ENCODE measurements at places on chromosomes 13 and 19. TPM values are rescaled to one million over a fixed set of nuclear protein-coding genes. Genes with fewer than 3 reads are reported as not detected.
A peak's percentile ranks its signal among the peaks of the same experiment; 100 is the strongest.

GRCh38 chr19:3047496-3048189 is 14.7 kb downstream of the TLE5 start:
- no peak for DNase-seq

- DNase-seq: no peak
Observed at GRCh38 chr19:47019431-47020041, at the start of gene NPAS1. Gene NPAS1, plus strand, starts transcription at chr19:47019837. Its CDS starts 1,211 bp downstream, at chr19:47021048.

GRCh38 chr19:47679251-47679900 is 33.8 kb upstream of the EHD2 start:
- no peak for DNase-seq

- DNase-seq: no peak
Observed at GRCh38 chr13:44842158-44842557, 147.1 kb downstream of the NUFIP1 start.

DNA sequence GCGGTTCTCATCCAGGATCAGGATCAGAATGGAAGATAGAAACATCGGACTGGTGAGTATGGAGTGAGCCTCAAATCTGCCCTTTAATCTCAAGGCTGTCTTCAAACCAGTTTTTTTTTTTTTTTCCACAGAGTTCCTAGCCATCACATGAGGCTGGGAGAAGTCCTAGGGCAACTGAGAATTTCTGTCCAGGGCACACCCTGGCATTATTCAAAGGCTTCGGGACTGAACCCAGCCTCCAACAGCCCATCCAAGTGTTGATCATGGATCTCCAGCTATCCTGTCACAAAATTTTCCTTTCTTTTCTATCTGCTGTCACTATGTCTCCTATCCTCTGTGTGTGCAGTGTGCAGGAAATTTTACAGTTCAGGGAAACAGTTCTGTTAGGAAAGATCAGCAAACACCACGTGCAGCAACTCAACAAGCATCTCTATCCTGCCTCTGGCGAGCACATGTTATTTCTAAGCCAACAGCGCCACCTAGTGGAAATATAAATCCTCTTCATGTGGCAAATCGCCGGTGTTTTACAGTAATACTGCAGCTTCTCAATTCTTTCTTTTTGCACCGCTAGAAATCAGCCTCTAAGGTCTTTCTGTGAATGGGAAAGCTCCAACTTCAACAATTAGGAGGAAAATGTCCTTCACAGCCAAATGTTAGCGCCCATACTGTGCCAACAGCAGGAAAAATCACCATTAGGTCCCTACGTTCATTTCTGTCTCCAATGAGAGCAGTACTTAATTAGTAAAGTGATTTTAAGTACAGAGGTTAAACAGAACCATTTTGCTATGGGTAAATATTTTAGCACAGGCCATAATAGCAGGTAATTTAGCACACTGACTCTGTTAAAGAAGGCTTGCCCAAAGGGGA is 21.4 kb upstream of the ZNF181 start:
- DNase-seq: peak; percentile 53

- DNase-seq: no peak
Observed at GRCh38 chr19:33693678-33694077, 71.9 kb downstream of the CHST8 start.

- DNase-seq: no peak
Observed at GRCh38 chr19:2235381-2236063, 607 bp downstream of the PLEKHJ1 start.

DNA sequence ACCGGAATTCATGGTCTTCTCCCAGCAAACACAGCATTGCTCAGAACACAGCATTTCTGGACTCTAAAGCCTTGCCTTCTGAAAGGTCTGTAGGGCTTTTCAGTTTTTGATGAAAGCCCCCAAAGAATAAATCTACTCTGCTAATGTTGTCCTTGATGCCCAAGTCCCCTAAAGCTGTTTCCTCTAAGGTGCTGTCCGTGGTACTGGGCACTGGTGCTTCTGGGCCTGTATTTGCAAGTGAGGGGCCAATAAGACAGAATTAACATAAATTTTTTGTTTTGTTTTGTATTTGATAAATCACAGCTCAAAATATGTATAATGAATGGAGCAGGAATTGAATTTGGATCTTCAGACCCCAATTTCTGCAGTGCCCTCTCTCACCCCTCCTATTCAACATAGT is 12.1 kb upstream of the LGALS13 start:
- DNase-seq: no peak

DNA sequence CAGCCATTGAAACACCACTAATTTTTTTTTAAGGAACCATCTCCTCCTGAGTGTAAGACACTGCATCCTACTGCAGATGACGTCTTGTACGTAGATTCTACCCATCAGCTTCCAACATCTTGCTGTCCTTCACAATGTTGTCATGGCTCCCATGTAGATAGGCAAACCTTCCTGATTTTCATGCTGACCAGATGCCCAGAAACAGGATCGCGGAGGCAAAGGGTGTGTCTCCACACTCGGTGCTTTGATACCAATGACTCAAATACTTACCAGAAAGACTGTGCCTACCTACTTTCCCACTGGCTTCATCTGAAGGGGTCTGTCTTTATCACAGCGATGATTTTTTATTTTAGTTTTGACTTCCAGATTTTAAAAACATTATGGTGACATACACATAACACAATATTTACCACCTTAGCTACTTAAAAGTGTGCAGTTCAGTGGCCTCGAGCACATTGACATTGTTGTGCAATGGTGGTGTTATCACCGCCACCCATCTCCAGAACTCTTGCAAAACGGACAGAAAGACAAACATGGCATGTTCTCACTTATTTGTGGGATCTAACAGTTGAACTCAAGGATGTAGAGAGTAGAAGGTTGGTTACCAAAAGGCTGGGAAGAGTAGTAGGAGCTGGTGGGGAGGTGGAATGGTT is 94.0 kb upstream of the PEG3 start:
- DNase-seq: no peak

DNA sequence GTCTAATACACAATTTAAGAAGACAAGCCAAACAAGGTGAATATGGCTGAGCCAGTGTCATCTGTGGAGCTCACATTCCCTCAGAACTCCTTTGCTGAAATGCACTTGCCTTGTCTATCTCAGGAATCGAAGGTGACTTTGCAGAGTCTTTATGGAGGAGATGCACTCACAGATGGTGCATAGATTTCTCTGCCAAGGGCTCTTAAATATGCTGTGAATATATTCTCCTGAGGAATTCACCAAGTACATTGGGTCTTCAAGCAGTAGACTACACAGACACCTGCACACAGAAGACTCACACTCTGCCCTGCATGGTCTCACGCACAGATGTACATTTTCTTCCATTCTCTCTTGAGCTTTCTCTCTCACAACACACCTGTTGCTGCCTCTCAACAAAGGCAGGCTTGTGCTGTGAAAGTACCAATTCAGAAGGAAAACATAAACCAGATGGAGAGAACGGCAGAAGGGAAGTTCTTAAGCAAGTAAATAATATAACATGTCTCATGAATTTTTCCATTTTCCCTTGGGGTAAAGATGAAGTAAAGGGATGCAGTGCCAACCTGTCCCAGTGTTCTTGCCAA is 174.7 kb downstream of the DLEU7 start:
- DNase-seq: no peak

DNA sequence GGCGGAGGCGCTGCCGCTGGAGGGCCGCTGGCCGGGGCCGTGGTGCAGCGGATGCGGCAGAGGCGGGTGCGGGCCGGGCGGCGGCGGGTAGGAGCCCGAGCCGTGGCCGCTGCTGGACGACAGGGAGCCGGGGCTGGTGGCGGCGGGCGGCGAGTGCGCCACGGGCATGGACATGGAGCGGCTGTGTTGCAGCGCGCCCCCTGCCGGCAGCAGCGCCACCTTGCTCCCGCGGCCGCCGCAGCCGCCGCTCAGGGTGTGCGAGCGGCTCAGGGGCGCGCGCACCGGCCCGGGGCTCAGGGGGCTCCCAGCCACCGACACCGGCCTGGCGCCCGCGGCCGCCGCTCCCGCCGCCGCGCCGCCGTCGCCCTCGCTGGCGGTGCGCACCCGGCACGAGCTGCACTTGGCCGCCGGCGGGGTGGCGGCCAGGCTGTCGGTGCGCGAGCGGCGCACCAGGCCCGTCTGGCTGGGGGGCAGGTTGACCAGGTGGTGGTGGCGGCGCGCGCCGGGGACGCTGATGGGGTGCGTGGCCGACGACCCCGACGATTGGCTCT is 1.7 kb downstream of the IRS2 start:
- peak; percentile 73 for DNase-seq

DNA sequence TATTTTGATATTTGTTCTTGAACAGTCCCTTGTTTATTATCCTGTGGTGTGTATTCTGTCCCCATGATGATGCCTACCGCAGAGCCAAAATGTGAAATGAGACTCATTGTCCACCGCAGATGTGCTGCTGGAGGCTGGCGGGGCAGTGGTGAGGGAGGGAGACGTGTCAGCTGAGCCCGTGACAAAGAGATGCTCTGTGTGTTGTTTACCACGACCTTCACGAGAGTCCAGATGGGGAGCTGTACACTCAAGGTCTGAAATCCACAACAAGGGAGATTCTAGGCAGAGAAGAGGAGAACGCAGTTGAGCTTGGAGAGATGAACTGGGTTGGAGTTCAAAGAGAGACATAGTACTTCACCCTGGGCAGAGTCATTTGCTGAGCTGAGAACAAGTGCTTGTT is 20.8 kb upstream of the AMER2 start:
- DNase-seq: no peak

DNA sequence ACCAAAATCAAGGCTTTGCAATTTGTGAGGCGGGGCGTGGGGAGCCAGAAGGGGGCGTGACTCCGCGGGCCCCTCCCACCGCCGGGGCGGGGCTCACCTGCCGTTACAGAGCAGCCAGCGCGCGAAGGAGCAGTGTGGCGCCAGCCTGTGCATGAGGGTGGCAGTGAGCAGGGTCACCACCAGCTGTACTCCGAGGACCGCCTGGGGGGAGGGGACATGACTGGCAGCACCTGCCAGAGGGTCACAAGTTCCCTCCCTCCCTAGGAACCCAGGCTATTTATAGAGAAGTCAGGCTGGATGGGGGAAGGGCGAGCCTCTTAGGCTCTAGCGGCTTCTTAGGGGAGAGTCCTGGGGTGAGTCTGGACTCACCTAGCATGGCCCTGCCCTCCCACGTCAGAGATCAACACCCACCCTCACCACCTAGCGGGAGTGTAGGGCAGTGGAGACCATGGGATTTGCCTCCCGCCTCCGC is 3.6 kb downstream of the TMEM161A start:
- DNase-seq: peak; percentile 38

DNA sequence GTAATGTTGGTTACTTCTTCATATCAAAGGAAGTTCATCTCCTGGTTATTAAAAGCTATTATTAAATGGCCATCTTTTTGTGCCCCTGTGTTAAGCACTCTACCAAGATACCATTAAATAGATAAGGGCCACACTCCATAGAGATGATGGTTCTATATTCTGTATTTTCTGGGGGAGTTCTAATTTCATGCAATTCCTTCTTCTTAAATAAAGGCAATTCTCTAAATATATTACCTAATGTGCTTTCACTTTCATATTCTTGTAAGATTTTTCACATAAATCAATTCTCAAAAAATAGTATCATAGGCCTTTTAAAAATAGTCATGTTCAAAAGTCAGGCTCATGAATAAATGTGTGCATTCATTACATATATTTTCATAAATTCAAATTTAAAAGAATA is 47.0 kb upstream of the USPL1 start:
- no peak for DNase-seq

DNA sequence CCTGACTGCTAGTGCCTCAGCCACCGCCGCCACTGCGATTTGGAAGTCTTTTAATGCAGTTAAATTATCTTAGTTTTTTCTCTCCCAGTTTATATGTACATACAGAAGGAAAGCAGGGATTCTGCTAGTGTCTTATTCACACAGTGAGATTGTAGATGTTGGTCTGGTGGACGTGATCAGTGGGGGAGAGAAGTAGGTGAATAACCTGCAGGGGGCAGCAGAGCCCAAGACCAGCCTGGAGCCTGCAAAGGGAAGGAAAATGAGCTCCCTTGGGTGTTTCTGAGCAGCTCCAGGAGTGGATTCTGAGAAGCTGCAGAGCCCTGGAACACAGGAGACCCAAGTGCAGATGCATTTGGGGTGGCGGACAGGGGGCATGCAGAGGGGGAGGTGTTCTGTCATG is 26.3 kb downstream of the ZNF844 start:
- peak; percentile 52 for DNase-seq

DNA sequence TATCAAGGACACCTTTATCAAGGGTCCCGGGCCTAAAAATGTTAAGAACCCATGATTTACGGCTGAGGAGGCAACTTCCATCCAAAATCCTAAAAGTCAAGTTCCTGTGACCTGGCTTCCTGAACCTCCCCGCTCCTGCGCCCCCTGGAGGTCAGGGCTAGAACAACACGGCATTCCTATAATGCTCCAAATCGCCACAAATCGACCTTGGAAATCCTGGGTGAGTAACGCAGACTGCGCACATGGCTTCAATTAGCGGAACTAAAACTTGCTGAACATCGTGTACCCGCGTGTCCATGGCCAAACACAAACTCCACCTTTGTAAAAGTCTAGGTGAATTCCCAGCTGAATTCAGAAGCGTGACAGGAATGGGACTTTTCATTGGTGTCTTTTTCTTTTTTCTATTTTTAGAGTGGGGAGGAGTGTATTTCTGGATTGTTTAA is 4.3 kb upstream of the C5AR1 start:
- DNase-seq: no peak

DNA sequence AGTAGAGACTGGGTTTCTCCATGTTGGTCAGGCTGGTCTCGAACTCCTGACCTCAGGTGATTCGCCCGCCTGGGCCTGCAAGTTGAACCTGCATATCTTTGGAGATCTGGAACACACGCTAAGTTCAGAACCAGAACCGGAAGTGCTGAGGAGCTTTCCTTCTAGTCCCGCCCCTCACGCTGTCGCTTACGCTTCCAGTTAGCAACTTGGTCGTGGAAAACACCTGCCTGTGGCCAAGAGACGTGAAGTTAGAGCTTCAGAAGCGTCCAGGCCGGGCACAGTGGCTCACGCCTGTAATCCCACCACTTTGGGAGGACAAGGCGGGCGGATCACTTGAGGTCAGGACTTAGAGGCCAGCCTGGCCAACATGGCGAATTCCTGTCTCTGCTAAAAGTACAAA is 15.0 kb upstream of the ZNF57 start:
- DNase-seq: no peak

Gene NUCB1
- 319 TPM for polyA plus RNA-seq

Gene ANGPTL4
- polyA plus RNA-seq: 3.9 TPM

Gene NEK5
- polyA plus RNA-seq: 6.4 TPM

Gene SERP2
- 12.6 TPM for polyA plus RNA-seq

Gene COMP
- polyA plus RNA-seq: 0.14 TPM

Gene BEST2
- polyA plus RNA-seq: 0.08 TPM

Gene MAB21L1
- not detected for polyA plus RNA-seq

Gene C1QTNF9
- polyA plus RNA-seq: 0.17 TPM

Gene PPM1N
- 0.21 TPM for polyA plus RNA-seq

Gene RRAS
- polyA plus RNA-seq: 24.9 TPM

Data from renal cortex interstitium (tissue), 15 donors.